Body of pancreas (tissue), 4 donors: ENCODE measurements at places on chromosomes 3 and 15. TPM values are rescaled to one million over a fixed set of nuclear protein-coding genes. Genes with fewer than 3 reads are reported as not detected.

- H3K36me3 ChIP-seq = no peaks in the 10 kb centered on the region
- H3K4me1 ChIP-seq = peaks cover 6% of the 10 kb centered on the region
- H3K4me3 ChIP-seq = no peak overlapping the region
Observed at GRCh38 chr3:176937541-176937940, 259.7 kb downstream of the TBL1XR1 start.

DNA sequence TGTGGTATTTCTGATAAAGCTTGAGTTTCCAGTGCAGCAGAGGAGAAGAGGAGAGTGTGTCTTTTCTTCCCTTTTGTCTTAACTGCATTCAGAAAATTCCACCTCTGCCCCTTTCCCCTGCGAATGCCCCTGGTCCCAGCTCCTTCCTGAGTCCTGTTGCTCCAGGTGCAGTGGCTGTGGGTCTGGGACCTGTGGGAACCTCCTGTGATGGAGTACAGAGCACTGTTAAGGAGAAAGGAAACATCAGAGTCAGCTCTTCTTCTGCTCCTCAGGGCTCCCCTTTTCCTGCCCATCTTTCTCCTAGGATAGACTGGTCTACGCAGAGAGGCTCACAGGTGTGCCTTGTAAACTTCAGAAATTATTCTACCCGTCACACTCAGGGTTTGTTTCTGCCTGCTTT is 165.8 kb upstream of the ROPN1 start:
- no peak overlapping the region for H3K4me3 ChIP-seq
- H3K4me1 ChIP-seq = no peaks in the 10 kb centered on the region
- H3K27ac ChIP-seq = no peak overlapping the region

DNA sequence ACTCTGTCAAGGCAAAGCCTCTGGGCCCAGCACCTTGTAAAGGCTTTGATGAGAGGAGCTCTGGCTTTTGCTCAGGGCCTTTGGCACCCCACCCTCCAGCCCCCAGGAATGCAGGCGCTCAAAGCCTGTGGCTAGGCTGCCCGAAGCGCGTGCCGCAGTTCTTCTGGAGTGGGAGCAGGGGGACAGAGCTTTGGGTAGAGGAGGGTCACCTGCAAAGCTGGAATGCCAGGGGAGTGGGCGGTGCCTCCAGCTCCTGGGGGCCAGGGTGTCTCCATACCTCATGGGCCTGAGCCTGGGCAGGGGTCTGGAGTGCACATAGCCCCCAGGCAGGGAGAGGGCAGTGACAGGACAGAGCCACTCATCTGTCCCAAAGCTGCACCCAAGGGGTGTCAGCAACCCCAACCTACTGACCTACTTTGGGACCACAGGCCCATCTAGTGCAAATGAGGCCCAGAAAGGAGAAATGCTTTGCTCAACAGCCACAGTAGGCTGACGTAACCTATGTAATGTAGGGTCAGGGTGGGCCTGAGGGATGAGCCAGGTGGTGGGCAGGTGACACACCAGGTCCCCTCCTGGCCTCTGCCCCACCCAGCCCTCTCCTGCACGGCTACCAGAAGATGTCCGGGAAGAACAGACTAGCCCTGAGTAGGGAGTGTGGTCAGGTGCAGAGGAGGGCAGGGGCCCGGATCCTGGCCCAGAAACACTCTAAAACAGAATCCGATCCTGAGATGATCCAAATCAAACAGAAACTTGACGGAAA is 2.2 kb upstream of the CALML4 start:
- peaks cover 41% of the 10 kb centered on the region for H3K4me1 ChIP-seq
- H3K4me3 ChIP-seq = no peak overlapping the region
- DNase-seq = no peak
- no peaks in the 10 kb centered on the region for H3K36me3 ChIP-seq
- H3K27me3 ChIP-seq = no peaks in the 10 kb centered on the region
- no peak overlapping the region for H3K27ac ChIP-seq

DNA sequence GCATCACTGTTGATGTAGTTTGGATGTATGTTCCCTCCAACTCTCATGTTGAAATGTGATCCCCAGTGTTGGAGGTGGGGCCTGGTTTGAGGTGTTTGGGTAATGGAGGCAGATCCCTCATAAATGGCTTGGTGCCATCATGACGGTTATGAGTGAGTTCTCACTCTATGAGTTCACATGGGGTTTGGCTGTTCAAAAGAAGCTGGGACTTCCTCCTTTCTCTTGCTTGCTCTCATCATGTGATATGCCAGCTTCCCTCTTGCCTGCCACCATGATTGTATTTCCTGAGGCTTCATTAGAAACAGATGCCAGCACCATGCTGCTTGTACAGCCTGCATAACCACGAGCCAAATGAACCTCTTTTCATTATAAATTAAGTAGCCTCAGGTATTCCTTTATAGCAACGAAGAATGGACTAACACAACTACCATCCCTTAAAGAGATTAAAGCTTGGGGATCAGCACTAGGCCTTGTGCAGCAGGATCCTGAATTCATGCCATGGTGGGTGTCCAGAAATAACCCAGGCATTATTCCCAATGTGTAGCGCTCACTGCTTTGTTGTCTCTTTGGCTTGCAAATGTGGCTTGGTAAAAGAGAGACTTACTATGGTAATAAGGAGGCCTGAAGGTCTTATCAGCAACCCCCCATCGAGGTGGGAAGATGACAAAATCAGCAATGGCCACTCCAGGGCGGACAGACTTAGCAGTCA is 41.9 kb downstream of the NDUFB4 start:
- H3K36me3 ChIP-seq = peaks cover 2% of the 10 kb centered on the region
- no peak overlapping the region for H3K27ac ChIP-seq
- H3K4me3 ChIP-seq = no peak overlapping the region
- DNase-seq = no peak
- no peaks in the 10 kb centered on the region for H3K27me3 ChIP-seq

- H3K27me3 ChIP-seq = no peaks in the 10 kb centered on the region
- H3K4me3 ChIP-seq = no peak overlapping the region
- H3K36me3 ChIP-seq = no peaks in the 10 kb centered on the region
Observed at GRCh38 chr3:100104442-100104798, 9.9 kb downstream of the FILIP1L start.

Gene MFN1
- total RNA-seq = 84.0 TPM

Gene SEMA3G
- 13.2 TPM for total RNA-seq

Gene ARHGAP11A
- 1.6 TPM for total RNA-seq

Gene KIF15
- total RNA-seq = not detected
